Hematopoietic multipotent progenitor cell treated with erythropoietin and hydrocortisone succinate and interleukin-3 and kit ligand, for 15 days (in vitro differentiated cells): ENCODE measurements at places on chromosomes 7 and 10.

- DNase-seq, result no peak
These were observed 16.8 kb downstream of the AOAH start for GRCh38 chr7:36707465-36707864.

GRCh38 chr7:140342727-140343514 lies 55.4 kb downstream of the SLC37A3 start:
- peak; percentile 58 for DNase-seq

DNA sequence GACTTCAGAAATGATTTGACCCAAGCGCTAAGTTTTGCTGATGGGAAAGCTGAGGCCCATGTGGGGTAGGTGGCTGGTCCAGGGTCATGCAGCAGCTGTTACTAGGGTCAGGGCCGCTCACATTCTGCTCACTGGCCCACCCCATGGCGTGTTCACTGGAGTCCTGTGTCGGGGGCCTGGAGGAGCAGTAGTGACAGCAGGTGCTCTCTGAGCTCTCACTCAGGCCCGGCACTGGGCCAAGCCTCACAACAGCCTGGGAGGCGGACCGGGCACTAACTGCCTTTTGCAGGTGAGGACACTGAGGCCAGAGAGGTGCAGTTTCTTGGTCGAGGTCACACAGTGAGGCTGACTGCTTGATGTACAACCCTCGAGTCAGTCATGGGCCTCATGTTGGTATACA lies 82.7 kb downstream of the GLRX3 start:
- no peak for DNase-seq

DNA sequence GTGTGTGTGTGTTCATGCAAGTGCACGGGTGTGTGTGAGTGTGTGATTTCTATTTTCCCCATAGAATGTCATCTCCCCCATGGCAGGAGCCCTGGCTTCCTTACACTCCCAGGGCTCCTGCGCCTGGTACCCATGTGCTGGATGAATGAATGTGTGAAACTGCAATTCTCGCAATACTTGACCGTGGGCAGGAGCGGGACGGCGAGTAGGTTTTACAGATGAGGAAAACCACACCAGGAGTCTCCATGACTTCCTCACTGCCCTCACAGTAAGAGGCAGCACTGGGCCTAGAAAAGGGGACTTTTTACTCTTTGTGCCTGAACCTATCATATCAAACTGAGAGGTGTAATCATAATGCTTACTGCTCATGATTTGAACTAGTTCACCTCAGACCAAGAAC lies 167.6 kb upstream of the FRMD4A start:
- DNase-seq, result no peak

- no peak for DNase-seq
These were observed 175.7 kb downstream of the LRRN3 start for GRCh38 chr7:111266613-111267012.

GRCh38 chr10:79178614-79179163 lies 109.9 kb downstream of the ZMIZ1 start:
- DNase-seq, result peak; percentile 60

- DNase-seq, result no peak
These were observed 16.1 kb downstream of the BRAT1 start for GRCh38 chr7:2539031-2539911.

GRCh38 chr7:158880973-158881372 lies 24.6 kb downstream of the DYNC2I1 start:
- no peak for DNase-seq

DNA sequence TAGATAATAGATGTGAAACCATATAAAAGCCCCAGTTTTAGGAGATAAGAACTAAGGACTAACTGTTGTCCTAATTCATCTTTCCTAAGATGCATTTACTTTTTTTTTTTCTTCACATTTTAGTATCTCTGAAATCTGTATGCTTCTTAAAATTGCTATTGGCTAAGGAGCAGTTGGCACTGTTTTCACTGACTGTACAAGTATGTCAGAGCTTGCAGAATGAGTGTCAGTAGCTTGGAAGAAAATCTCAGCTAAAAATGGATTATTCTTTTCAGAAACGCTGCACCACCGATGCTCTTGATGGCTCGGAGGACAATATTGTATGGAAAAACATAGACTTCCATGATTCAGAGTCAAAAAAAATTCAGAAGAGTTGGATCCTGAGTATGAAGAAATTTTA lies 91.1 kb upstream of the DNAJB12 start:
- no peak for DNase-seq

GRCh38 chr7:20358762-20359282 lies 28.1 kb downstream of the ITGB8 start:
- DNase-seq, result no peak

GRCh38 chr10:12264204-12264940 lies 68.4 kb downstream of the CDC123 start:
- peak; percentile 85 for DNase-seq
